ENCODE measurements at places on chromosomes 12 and 14.

- DNase-seq: no peak
These were observed 20.3 kb upstream of the GPR33 start for GRCh38 chr14:31508135-31508534.

- DNase-seq: no peak
These were observed 14.6 kb upstream of the EIF2B2 start for GRCh38 chr14:74988131-74988530.

DNA sequence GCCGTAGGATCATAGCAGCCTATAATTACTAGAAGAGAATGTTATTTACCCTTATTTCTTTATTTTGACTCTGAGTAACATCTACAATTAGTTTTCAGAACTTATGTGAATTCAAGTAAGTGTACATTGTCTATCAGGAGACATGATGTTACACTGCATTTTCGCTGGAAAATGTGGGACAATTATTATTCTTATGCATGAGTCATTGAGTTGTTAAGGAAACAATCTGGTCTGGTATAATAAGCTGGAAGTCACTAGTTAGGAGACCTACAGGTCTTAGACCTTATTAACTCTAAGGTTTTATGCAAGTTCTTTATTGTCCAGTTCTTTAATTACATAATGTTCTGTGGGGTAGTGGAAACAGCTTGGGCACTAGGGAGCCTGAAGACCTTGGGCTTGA lies 5.8 kb downstream of the KTN1 start:
- DNase-seq: no peak

DNA sequence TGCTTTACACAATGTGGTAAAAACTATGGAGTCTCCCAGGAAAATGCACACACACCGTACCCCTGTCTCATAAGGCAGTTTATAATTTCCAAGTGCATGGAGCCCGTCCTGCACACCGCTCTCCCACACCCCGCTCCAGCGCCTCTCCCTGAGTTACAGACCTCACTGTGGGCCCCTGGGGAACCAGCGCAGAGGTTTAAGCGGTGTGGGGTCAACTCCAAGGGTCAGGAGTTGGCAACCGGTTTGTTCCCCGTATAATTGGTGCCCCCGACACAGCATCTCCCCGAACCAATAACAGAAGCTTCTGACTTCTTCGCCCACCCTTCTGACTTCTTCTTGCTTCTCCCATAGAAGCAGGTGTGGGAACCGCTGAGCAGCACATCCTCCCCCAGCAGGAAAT lies 58.4 kb upstream of the DDX11 start:
- no peak for DNase-seq

GRCh38 chr12:122874081-122874480 lies 21.8 kb downstream of the VPS37B start:
- DNase-seq: peak; percentile 65

DNA sequence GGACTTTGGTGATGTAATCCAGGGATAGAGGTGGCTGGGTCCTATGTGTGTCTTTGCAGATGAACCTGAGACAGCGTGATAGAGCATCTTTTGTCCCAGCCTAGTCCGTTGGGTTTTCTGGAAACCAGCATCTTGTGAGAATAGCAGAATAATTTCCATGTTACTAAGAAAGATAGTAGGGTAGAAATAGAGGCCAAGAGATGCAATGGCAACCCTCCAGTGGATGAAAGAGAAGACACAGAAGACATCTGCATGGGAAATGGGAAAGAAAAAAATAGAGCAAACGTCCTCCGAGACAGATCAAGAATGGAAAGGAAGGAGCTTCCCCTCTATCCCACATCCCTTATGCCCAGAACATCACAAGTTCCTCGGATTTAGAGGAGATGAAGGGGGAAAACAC lies 409.3 kb upstream of the TMEM132C start:
- no peak for DNase-seq

- no peak for DNase-seq
These were observed 62.4 kb upstream of the PSMA6 start for GRCh38 chr14:35229792-35230089.

DNA sequence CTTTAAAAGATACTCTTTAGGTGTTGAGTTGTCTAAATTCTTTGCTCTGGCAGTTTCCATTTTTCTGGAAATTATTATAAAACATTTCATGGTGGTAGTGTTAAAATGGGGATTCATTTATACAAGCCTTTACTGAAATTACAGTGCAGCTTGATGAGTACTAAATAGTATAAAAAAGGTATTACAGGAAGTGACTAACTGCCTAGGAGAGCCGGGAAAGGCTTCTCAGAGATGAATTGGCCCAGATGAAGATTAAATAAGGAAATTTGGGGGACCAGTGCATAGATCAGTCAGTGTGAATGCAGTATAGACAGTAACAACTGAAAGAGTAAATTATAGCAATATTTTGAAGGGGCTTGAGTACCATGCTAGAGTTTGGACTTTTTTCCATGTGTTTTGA lies 7.5 kb downstream of the PSMA6 start:
- DNase-seq: no peak

DNA sequence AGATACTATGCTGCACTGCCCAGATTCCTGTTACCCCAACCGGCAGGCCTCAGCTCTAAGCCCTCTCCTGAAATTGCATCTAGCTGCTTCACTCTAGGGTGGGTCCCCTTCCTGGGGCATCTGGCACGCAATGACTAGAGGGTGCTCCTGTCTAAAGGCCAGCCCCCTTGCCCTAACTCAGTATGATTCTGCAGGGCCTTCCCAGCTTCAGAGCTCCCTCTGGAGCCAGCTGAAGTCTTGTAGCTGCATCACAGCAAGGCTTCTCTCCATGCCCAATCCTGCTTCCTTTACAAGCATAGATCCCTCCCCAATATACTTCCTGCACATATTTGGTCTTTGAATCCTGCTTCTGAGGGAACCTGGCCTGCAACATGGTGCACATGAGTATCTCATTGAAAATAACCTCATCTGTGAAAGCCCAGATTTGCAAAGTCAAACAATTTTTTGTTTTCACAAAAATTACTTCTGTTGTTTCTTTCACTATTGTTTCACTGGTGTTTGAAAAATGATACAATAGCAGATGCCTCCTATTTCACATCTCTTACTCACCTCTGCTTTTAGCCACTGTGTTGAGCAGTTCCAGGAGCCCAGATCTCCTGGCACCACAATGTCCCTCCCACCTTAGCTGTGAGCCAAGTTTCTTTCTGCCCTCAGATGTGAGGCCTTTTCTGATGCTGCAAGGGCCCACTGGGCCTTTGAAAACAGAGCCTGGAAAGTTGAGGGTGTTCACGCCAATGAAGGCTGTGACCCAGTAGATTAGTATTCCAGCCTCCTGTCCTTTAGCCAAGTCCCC lies 169.5 kb upstream of the EGLN3 start:
- no peak for DNase-seq

GRCh38 chr12:116027551-116027821 lies 250.0 kb downstream of the MED13L start:
- no peak for DNase-seq

- DNase-seq: peak; percentile 77
These were observed 14.7 kb upstream of the TEAD4 start for GRCh38 chr12:2944401-2945047.

GRCh38 chr12:76470028-76470939 lies 89.3 kb downstream of the OSBPL8 start:
- no peak for DNase-seq

DNA sequence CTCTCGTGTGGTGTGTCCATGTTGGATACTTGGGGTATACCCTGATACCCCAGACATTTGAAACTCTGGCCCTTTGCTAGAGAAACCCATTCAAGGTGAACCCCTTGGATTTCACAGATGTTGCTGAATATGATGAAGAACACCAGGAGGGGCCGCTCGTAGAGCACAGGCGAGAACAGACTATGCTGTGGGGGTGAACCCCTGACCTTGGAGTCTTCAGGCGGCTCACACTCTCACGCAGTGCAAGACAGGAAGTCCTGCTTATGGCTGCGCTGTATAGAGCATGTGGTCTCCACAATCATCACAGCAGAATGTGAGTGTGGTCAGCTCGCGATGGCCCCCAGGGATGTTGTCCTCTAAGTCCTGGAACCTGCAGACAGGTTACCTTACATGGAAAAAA lies 60.4 kb downstream of the SLC15A4 start:
- no peak for DNase-seq

DNA sequence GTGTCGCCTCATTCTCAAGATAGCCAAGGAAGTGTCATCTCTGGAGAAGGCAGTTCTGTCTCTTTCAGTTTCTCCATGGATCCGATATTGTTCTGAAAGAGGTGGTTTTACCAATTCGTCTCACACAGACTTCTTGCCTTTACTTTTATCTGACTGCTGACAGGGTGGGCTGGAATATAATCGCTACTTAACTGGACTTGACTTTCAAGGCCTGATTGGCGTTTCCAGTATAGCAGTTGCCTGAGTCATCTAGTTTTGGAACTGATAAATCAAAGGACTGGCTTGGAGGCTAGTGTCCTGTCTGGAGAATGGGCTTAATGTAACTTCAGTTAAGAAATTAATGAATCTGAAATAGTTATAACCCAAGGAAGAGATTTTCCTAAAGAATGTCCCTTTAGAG lies 21.6 kb downstream of the PRKCH start:
- DNase-seq: no peak

GRCh38 chr12:30820406-30820946 lies 65.7 kb upstream of the CAPRIN2 start:
- DNase-seq: no peak

- DNase-seq: no peak
These were observed 151.0 kb upstream of the ARHGAP5 start for GRCh38 chr14:31926123-31926522.

GRCh38 chr12:11595080-11595479 lies 54.4 kb upstream of the ETV6 start:
- DNase-seq: no peak

GRCh38 chr14:94383777-94384176 lies 4.6 kb downstream of the SERPINA1 start:
- DNase-seq: no peak

DNA sequence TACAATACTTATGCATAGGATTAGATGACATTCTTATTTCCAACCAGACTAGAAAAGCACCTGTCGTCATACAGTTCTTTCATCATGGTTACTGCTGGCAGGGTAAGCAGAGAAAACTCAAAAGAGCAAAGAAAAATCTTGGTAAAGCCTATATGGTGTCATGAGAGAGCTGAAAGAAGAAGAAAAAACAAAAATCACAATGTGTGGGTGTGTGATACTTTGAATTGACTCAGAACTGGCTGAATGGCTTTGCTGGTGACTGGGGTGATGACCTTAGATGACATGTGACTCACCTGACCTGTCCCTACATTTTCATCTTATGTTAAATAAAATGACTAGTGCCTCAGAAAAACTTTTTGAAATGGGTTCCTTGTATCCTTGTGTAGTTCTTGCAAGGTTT lies 278.1 kb upstream of the LMO3 start:
- DNase-seq: no peak

- no peak for DNase-seq
These were observed 241.7 kb downstream of the SPTSSA start for GRCh38 chr14:34220378-34220706.

GRCh38 chr12:2481951-2482350 lies 312.8 kb upstream of the FKBP4 start:
- no peak for DNase-seq

DNA sequence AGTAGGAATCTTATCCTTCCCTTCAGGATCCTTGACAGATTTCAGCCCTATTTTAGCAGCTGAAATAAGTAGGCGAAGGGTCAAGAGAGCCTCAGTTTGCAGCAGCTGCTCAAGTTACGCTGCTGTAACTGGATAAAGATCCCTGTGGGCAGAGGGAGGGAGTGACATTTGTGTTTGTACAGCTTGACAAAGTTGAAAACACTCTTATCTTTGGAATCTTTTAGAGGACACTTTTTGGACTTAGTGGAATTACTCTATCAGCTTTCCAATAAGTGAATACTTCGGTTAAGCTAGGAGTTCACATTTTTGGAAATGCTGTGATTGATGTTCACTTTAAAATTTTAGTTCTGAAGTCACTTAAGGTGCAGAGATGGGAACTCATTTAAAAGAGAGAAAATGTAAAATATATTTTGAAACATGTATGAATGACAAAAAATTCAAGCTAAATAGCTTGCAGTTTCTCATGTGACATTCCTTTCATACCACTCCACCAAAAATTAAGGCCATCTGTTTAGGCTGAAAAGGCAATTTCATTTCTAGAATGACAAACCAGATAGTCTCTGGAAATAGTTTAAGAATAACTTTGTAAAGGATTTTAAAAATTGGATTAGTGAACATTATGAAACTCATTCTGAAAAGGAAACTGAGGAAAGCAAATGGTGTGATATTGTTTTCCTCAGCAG lies 55.2 kb downstream of the SLC38A4 start:
- DNase-seq: no peak

GRCh38 chr12:31877884-31878283 lies 81.3 kb upstream of the RESF1 start:
- DNase-seq: no peak

DNA sequence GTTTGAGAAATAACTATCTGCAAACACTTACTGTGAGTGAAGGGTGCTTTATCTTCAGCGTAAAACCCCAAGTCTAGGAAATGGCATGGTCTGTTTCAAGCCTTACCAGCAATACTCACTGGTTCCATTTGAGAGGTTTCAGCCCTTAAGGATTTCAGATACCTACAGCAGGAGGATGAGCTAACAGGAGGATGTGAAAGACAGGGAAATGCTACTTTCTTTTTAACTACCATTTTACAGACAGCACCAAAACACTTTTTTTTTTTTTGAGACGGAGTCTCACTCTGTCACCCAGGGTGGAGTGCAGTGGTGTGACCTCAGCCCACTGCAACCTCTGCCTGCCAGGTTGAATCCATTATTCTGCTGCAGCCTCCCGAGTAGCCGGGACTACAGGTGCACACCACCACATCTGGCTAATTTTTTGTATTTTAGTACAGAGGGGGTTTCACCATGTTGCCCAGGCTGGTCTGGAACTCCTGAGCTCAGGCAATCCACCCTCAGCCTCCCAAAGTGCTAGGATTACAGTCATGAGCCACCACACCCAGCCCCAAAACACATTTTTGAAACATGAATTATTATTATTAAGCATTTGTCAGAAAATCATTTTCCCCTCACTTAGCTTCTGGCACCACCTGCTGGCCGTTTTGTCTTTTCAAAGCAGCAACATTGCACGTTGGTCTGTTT lies 4.6 kb downstream of the MTRFR start:
- peak; percentile 81 for DNase-seq

- DNase-seq: no peak
These were observed 9.0 kb upstream of the TAS2R31 start for GRCh38 chr12:11040162-11040561.
